ENCODE measurements at places on chromosomes 12 and 14.

- DNase-seq = no peak
Measured at GRCh38 chr14:91910196-91910595, 37.3 kb downstream of the FBLN5 start.

- DNase-seq = no peak
Measured at GRCh38 chr14:92964124-92965109, 41.5 kb downstream of the CHGA start.

- no peak for DNase-seq
Measured at GRCh38 chr12:104844123-104844522, 114.0 kb downstream of the SLC41A2 start.

- no peak for DNase-seq
Measured at GRCh38 chr14:74064883-74065282, 19.4 kb downstream of the ALDH6A1 start.

GRCh38 chr12:78002878-78003277, 172.2 kb downstream of the NAV3 start:
- no peak for DNase-seq

- no peak for DNase-seq
Measured at GRCh38 chr14:55127460-55127951, 1.5 kb upstream of the LGALS3 start.

- DNase-seq = no peak
Measured at GRCh38 chr14:59038746-59039145, 149.7 kb upstream of the DAAM1 start.

DNA sequence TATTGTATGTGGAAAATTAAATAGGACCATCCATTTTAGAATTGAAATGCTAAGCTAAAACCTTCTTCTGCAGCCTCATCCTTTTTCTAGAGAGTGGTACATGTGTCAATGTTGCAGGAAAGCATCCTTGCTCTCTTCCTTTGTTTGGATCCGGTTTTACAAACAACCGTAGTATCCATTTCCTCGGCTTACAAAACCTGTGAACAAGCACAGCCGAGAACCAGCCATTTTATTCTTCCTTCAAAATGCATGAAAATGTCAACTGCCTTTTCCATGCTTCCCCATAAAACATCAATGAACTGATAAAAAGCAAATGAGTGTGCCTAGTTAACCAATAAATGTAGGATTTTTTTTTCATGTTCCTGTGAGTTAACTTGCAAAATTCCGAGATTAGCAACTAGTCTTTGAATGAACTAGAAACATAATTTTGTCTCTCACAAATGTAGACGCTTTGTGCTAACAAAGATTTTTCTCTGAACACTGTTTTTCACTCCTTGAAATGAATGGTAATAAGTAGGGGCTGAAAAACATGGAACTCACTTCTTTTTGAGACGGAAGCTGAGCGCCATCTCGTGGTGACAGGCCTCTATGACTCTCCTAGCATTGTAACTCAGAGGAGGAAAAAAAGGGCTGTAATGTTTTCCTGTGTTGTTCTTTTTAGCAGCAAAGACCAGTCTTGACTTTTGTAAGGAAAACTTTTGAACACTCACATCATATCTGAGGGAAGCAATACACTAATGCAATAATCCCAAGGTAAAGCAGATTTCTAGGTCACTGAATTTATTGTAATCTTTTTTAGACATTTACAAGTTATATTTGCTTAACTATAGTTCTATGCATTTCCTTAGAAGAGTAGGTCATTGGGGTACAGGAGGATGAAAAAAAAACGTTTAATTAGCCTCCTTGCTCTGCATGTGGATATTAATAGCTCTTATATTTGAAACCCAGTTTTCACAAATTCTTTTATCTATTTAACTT, 157.4 kb upstream of the FOXG1 start:
- no peak for DNase-seq

GRCh38 chr12:103503546-103504480, 8.0 kb upstream of the C12orf42 start:
- no peak for DNase-seq

Data from stimulated activated CD4-positive, alpha-beta T cell treated with anti-CD3 and anti-CD28 coated beads, Interleukin-1b, Interleukin-23, amount 100 ng/mL, for 24 hours (primary cell).